Activated T-helper 2 cell treated with anti-CD3 and anti-CD28 coated beads, Interferon-gamma antibody, Interleukin-2, Interleukin-4, amounts not matched to agents 10 μg/mL and 5 μg/mL and 100 μg/mL, durations not matched to agents 14 hours and 24 hours and 36 hours (primary cell): ENCODE measurements at places on chromosomes 16 and 17. TPM values are rescaled to one million over a fixed set of nuclear protein-coding genes. Genes with fewer than 3 reads are reported as not detected.
A peak's percentile ranks its signal among the peaks of the same experiment; 100 is the strongest.

Gene DNAH17
- total RNA-seq = 0.11 and 0.30 TPM in 2 replicates

Gene IL21R
- total RNA-seq = 84.2 and 84.5 TPM in 2 replicates

Gene SMIM36
- not detected in 2 replicates for total RNA-seq

Gene CHP2
- total RNA-seq = not detected in 2 replicates

Gene CTRB1
- not detected in 2 replicates for total RNA-seq

Gene SOX15
- 0.21 and 0.60 TPM in 2 replicates for total RNA-seq

Gene PHOSPHO1
- total RNA-seq = not detected in 2 replicates

Gene SPN
- total RNA-seq = 254 and 258 TPM in 2 replicates

Gene LGALS9B
- not detected in 2 replicates for total RNA-seq

- H3K4me3 ChIP-seq = peak overlapping the region; percentile 97
- peaks cover 25% of the 10 kb centered on the region for H3K4me1 ChIP-seq
- peaks cover 41% of the 10 kb centered on the region for H3K36me3 ChIP-seq
- no peaks in the 10 kb centered on the region for H3K27me3 ChIP-seq
- peak overlapping the region; percentile 42 for H3K27ac ChIP-seq
These were observed 8.0 kb upstream of the UNK start for GRCh38 chr17:75776386-75777295.

DNA sequence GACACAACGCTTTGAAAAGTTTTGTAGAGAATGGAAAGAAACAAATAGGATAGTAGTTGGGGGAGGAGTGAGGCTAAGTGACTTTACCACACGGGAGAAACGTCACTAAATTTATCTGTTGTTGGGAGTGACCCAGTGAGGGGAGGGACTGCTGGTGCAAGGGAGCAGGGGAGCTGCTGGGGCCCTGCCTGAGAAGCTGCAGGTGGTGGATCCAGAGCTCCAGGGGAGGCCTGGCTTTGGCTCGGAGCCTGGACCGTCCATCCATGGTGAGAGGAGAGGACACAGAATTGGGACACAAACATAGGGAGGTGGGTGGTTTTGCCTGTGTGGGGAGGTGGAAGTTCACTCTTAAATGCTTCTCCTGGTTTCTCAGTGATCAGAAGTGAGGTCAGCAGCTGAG, 107.6 kb downstream of the GOSR1 start:
- H3K4me1 ChIP-seq = peaks cover 7% of the 10 kb centered on the region
- no peak overlapping the region for H3K27ac ChIP-seq
- no peak overlapping the region for H3K4me3 ChIP-seq
- no peak for DNase-seq
- peaks cover 5% of the 10 kb centered on the region for H3K27me3 ChIP-seq
- H3K36me3 ChIP-seq = no peaks in the 10 kb centered on the region

DNA sequence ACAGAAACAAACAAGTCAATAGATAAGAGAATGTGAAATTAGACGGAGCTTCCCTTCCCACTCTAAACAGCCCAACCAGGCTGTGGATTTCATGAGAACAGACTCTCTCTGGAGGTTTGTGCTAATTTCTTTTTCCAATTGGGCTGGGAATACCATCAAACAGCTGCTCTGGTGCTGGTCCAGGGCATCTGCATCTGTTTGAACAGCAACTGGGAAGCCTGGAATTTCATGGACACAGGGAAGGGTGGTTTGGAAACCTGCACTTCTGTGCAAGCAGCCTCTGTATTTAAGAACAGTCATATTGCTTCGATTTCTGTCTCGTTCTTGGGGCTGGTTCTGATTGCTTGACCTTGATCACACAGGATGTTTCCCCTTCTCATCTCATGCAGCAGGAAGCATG, 88.7 kb downstream of the FOXL1 start:
- no peak for DNase-seq
- H3K4me1 ChIP-seq = peaks cover 43% of the 10 kb centered on the region
- H3K27me3 ChIP-seq = peaks cover 4% of the 10 kb centered on the region
- H3K4me3 ChIP-seq = no peak overlapping the region
- H3K36me3 ChIP-seq = no peaks in the 10 kb centered on the region
- H3K27ac ChIP-seq = no peak overlapping the region

- DNase-seq = no peak
- H3K27me3 ChIP-seq = peaks cover 29% of the 10 kb centered on the region
- peaks cover 1% of the 10 kb centered on the region for H3K4me1 ChIP-seq
- H3K36me3 ChIP-seq = no peaks in the 10 kb centered on the region
- no peak overlapping the region for H3K27ac ChIP-seq
These were observed 33.6 kb downstream of the MEOX1 start for GRCh38 chr17:43628089-43628650.

DNA sequence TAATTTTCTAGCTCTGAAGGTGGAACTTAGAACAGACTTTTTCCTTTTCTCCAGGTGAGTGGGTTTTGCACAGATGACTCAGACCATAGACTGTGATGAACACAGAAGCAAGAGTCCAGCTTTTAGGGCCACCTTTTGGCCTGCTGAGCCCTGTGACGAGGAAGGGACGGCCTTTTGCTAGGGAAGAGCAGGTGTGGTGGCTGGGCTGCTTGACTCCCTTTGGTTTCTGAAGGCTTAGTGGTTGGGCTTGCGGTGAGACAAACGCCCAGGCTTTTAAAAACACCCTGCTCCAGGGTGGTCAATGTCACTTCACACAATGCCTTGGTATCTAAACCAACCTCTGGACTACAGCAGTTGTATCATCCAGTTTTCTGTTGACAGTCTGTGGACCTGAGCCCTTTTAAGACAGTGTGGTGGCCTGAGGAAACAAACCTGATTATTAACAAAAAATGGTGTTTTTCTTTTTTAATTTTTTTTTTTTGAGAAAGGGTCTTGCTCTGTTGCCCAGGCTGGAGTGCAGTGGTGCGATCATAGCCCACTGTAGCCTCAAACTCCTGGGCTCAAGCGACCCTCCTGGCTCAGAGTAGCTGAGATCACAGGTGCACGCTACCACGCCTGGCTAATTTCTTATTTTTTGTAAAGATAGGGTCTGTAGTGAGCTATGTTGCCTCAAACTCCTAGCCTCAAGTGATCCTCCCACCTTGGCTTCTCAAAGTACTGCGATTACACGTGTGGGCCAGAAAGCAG, 134.0 kb downstream of the SNX29 start:
- no peak for DNase-seq
- H3K27ac ChIP-seq = no peak overlapping the region
- H3K4me3 ChIP-seq = no peak overlapping the region
- no peaks in the 10 kb centered on the region for H3K36me3 ChIP-seq

DNA sequence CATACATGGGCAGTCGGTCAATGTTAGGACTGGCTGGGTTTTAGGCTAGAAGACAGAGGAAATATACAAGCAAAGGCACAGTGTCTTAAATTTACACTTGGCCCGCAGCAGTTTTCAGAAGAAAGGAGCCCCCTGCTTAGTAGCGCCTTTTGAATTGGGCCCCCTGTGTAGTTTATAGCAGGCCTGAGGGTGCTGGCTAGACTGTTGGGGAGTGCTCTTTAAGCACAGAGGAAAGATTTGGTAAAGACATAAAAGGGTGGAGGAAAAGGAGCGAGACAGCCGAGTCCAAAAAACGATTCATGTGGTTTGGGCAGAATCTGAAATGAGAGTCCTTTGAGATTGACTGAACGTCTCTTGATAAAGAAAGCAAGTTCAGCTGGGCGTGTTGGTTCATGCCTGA, 10.6 kb downstream of the RMI2 start:
- H3K4me3 ChIP-seq = peak overlapping the region; percentile 27
- peak overlapping the region; percentile 81 for H3K27ac ChIP-seq
- DNase-seq = no peak
- H3K27me3 ChIP-seq = no peaks in the 10 kb centered on the region

GRCh38 chr17:7177191-7177953, 1.8 kb downstream of the ASGR1 start:
- peaks cover 11% of the 10 kb centered on the region for H3K27me3 ChIP-seq
- no peak overlapping the region for H3K27ac ChIP-seq
- H3K4me1 ChIP-seq = peaks cover 9% of the 10 kb centered on the region
- H3K36me3 ChIP-seq = no peaks in the 10 kb centered on the region
- DNase-seq = peak; percentile 54

GRCh38 chr17:32341141-32341856, 674 bp downstream of the C17orf75 start:
- peak; percentile 55 for DNase-seq
- H3K27me3 ChIP-seq = no peaks in the 10 kb centered on the region
- H3K36me3 ChIP-seq = peaks cover 20% of the 10 kb centered on the region
- peak overlapping the region; percentile 96 for H3K27ac ChIP-seq
- peaks cover 24% of the 10 kb centered on the region for H3K4me1 ChIP-seq

DNA sequence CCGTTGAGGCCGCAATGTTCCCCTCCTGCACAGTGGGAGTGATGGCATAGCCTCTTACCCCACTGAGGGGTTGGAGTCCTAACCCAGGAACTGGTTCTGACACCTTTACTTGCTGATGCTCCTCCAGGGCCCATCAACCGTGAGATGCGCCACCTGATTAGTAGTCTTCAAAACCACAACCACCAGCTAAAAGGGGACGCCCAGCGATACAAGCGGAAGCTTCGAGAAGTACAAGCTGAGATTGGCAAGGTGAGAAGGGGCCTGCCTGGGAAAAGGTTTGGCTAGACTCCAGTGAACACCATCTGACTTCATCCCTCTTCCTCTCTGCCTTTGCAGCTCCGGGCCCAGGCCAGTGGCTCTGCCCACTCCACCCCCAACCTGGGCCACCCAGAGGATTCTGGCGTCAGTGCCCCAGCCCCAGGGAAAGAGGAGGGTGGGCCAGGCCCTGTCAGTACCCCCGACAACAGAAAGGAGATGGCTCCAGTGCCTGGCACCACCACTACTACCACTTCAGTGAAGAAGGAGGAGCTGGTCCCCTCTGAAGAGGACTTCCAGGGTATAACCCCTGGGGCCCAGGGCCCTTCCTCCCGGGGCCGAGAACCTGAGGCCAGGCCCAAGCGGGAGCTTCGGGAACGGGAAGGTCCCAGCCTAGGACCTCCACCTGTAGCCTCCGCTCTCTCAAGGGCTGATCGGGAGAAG, 5.8 kb downstream of the RNF40 start:
- no peaks in the 10 kb centered on the region for H3K27me3 ChIP-seq
- H3K4me3 ChIP-seq = no peak overlapping the region
- H3K27ac ChIP-seq = no peak overlapping the region
- peaks cover 6% of the 10 kb centered on the region for H3K4me1 ChIP-seq
- H3K36me3 ChIP-seq = peaks cover 85% of the 10 kb centered on the region

DNA sequence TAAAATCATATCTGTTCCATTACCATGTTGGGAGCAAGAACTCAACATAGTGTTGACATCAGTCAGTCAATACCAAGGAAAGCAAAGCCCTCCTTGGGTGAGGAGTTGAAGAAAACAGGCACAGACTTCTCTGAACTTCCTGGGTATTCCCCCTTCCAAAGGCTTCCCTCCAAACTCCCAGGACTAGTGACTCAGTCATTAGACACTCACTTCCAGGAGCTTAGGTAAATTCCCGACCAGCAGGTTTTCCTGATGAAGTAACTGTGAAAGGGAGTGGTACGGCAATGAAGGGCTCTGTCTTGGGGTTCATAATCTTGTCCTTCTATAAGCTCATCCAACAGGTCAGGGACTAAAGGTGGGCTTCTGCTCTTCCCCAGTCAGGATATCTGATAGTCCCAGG, 293.8 kb upstream of the AXIN2 start:
- no peak for DNase-seq
- no peaks in the 10 kb centered on the region for H3K36me3 ChIP-seq
- H3K4me3 ChIP-seq = no peak overlapping the region
- H3K27ac ChIP-seq = no peak overlapping the region
- H3K27me3 ChIP-seq = no peaks in the 10 kb centered on the region

DNA sequence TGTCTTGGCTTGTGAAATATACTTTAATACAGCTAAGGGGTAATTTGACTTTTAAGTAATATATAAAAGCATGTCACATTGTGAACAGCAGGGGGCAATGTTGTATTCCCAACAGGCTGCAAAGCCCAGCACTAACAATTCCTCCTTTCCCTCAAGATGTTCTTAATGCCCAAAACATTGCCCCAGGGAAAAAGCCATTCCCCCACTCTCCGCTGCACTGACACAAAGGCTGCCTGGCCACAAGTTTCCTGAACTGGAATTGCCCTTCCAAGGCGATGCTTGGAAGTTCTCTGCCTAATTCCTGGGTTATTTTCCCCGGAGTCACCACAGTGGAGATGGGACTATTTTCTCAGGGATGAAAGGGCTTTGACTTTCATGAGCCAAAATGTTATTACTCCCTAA, 27.2 kb downstream of the CLEC16A start:
- DNase-seq = no peak
- no peaks in the 10 kb centered on the region for H3K27me3 ChIP-seq
- peak overlapping the region; percentile 55 for H3K27ac ChIP-seq
- H3K4me1 ChIP-seq = peaks cover 58% of the 10 kb centered on the region
- peaks cover 62% of the 10 kb centered on the region for H3K36me3 ChIP-seq

GRCh38 chr16:22098405-22099255, 6.3 kb downstream of the VWA3A start:
- no peak overlapping the region for H3K27ac ChIP-seq
- H3K4me1 ChIP-seq = peaks cover 1% of the 10 kb centered on the region
- DNase-seq = no peak
- no peaks in the 10 kb centered on the region for H3K36me3 ChIP-seq

DNA sequence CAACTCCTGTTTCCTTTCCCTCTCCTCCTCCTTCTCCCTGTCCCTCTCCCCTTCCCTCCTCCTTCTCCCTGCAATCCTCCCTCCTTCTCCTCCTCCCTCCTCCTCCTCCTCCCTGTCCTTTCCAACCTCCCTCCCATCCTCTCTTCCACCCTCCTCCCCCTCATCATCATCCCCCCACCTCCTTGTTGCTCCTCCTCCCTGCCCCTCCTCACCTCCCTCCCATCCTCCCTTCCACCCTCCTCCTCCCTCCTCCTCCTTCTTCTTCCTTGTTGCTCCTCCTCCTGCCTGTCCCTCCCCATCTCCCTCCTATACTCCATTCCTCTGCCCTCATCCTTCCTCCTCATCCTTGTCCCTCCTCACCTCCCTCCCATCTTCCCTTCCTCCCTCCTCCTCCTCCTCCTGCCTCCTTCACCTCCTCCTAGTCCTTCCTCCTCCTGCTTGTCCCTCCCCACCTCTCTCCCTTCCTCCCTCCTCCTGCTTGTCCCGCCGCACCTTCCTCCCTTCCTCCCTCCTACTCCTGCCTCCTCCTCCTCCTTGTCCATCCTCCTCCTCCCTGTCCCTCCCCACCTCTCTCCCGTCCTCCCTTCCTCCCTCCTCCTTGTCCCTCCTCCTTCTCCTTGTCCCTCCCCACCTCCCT, 222.5 kb downstream of the IRF8 start:
- no peak overlapping the region for H3K4me3 ChIP-seq
- H3K27ac ChIP-seq = no peak overlapping the region
- no peaks in the 10 kb centered on the region for H3K36me3 ChIP-seq
- peaks cover 17% of the 10 kb centered on the region for H3K27me3 ChIP-seq
- peaks cover 4% of the 10 kb centered on the region for H3K4me1 ChIP-seq
